ENCODE measurements at places on chromosomes 1 and 21. TPM values are rescaled to one million over a fixed set of nuclear protein-coding genes. Genes with fewer than 3 reads are reported as not detected.

The GNAT2 gene
- not detected for total RNA-seq

The BMP8B gene
- 1.5 TPM for total RNA-seq

The UAP1 gene
- total RNA-seq: 26.8 TPM

The DCDC2B gene
- not detected for total RNA-seq

The RAD54L gene
- 22.9 TPM for total RNA-seq

The SPATA21 gene
- not detected for total RNA-seq

The MEX3A gene
- 31.0 TPM for total RNA-seq

The NMNAT2 gene
- total RNA-seq: 8.2 TPM

The DCST1 gene
- not detected for total RNA-seq

GRCh38 chr1:84892705-84893618 lies at the start of gene LPAR3:
LPAR3 (minus strand) TSS chr1:84893206; CDS start chr1:84866120, 27,086 bp downstream.
- no peaks in the 10 kb centered on the region for H3K36me3 ChIP-seq
- H3K4me3 ChIP-seq: peak within 1 kb of the TSS; percentile 89
- H3K27ac ChIP-seq: peak within 1 kb of the TSS; percentile 74
- peaks cover 59% of the 10 kb centered on the region for H3K27me3 ChIP-seq

DNA sequence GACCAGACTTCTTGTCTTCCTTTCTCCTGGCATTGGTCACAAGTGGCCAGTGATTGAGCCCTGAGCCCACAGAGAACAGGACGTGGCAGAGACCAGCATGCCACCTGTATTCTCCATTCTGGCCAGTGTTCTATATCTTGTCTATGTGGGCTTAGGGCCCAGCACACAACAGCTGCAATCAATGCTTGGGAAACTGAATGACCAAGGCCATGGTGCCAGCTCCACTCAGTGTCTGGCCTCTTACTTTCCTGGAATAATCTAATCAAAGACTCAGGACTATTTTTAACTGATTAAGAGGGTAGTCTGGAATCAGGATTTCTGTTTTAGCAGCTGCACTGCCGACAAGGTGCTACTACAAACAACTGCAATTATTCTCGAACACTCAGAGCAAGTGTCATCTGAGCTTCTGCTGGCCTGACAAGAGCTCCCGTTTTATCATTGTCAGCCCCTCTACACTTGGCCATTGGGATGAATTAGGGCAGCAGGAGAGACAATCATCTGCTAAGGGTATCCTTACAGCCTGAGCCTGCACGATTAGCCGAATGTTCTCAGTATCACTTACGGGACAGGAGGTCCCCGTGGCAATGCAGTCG lies 74.4 kb upstream of the GRIK3 start:
- DNase-seq: no peak
- no peak overlapping the region for H3K27ac ChIP-seq
- peaks cover 26% of the 10 kb centered on the region for H3K27me3 ChIP-seq
- no peaks in the 10 kb centered on the region for H3K4me1 ChIP-seq
- H3K36me3 ChIP-seq: no peaks in the 10 kb centered on the region

DNA sequence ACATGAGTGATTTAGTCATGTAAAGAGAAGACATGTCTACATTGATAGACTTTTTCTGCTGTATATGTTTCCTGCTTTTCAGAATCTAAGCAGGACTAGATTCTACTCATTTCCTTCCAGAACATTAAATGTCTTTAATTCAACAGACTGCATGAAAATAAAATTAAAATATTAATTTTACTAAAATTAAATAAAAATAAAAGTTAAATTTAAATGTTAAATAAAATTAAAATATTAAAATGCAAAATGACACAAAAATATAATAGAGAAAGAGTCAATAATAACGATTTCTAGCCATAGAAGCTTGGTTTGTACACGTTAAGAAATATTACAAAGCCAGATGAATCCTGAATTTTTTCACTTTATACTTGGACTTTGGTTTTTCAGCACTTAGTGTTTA lies 552.8 kb upstream of the NR5A2 start:
- no peaks in the 10 kb centered on the region for H3K27me3 ChIP-seq
- no peaks in the 10 kb centered on the region for H3K36me3 ChIP-seq

- no peaks in the 10 kb centered on the region for H3K27me3 ChIP-seq
- peaks cover 5% of the 10 kb centered on the region for H3K4me1 ChIP-seq
- no peak overlapping the region for H3K27ac ChIP-seq
- H3K36me3 ChIP-seq: no peaks in the 10 kb centered on the region
- H3K4me3 ChIP-seq: no peak overlapping the region
These were observed 31.5 kb downstream of the IGFN1 start for GRCh38 chr1:201222125-201222524.

- no peak for DNase-seq
- no peak overlapping the region for H3K4me3 ChIP-seq
- H3K27ac ChIP-seq: no peak overlapping the region
- H3K27me3 ChIP-seq: peaks cover 3% of the 10 kb centered on the region
- no peaks in the 10 kb centered on the region for H3K36me3 ChIP-seq
These were observed 12.4 kb downstream of the FYB2 start for GRCh38 chr1:56806804-56807203.

GRCh38 chr1:201559679-201560162 lies 20.8 kb downstream of the NAV1 start:
- H3K27me3 ChIP-seq: no peaks in the 10 kb centered on the region
- H3K27ac ChIP-seq: no peak overlapping the region
- H3K4me1 ChIP-seq: peaks cover 29% of the 10 kb centered on the region
- H3K36me3 ChIP-seq: no peaks in the 10 kb centered on the region

DNA sequence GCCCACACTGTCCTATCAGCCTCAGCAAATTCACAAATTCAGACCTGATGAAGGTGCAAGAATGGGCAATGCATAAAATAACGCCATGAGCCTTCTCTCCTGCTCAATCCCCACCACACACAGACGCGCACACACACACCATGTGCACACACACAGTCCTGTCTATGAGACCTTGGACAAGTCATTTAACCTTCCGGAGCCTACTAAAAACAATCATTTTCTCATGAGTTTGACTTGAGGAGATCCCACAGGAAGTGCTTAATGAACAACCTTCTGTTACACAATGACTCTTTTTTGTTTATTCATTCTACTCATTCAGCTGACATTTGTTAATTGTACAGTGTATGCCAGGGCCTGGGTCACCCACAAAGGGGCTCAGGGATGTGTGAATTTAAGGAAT lies 125.4 kb downstream of the EDEM3 start:
- no peaks in the 10 kb centered on the region for H3K27me3 ChIP-seq
- peaks cover 9% of the 10 kb centered on the region for H3K4me1 ChIP-seq

GRCh38 chr1:113912594-113913311 lies 7.6 kb downstream of the DCLRE1B start:
- H3K27ac ChIP-seq: no peak overlapping the region
- no peaks in the 10 kb centered on the region for H3K27me3 ChIP-seq
- peaks cover 13% of the 10 kb centered on the region for H3K36me3 ChIP-seq
- DNase-seq: no peak
- no peaks in the 10 kb centered on the region for H3K4me1 ChIP-seq

DNA sequence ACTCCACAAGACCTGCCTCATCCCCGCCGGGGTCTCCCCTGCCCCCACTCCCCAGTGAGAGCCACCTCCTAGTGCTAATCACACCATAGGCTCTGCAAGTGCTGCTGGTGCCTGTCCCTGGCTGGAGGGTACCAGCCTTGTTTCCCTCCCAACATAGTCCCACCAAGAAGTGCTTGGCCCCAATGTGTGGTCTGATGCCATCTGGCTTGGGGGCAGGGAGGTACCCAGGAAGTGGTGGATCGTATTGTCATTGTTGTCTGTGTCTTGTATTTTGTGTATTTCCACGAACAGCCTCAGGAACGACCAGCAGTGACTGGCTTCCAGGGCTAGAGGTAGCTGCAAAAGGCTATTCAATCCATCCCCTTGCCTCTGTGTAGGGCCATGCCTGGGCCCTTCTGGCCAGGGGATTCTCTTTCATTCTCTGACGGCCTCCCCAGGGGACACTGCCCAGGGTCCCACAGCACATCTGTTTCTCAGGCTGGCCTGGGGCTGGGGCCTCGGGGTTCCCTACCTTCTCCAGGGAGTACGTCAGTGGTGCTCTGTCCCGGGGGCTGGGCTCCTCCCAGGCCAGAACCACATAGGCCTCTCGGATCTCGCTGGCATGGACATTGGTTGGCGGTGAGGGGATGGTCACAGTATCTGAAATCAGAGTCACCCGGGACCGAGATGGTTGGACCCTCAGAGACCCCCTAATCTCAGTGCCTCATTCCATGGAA lies 22.8 kb downstream of the MYOM3 start:
- no peak overlapping the region for H3K27ac ChIP-seq
- H3K4me1 ChIP-seq: no peaks in the 10 kb centered on the region
- peaks cover 7% of the 10 kb centered on the region for H3K27me3 ChIP-seq
- no peak overlapping the region for H3K4me3 ChIP-seq
- DNase-seq: no peak
- no peaks in the 10 kb centered on the region for H3K36me3 ChIP-seq

- H3K27ac ChIP-seq: peak overlapping the region; percentile 27
- H3K36me3 ChIP-seq: peaks cover 11% of the 10 kb centered on the region
- no peak for DNase-seq
- H3K27me3 ChIP-seq: no peaks in the 10 kb centered on the region
- H3K4me1 ChIP-seq: peaks cover 25% of the 10 kb centered on the region
These were observed 30.4 kb downstream of the ATP2B4 start for GRCh38 chr1:203656796-203657747.

GRCh38 chr1:156862584-156862983 lies 1.9 kb downstream of the NTRK1 start:
- H3K36me3 ChIP-seq: no peaks in the 10 kb centered on the region
- no peak overlapping the region for H3K4me3 ChIP-seq
- no peak for DNase-seq
- H3K27ac ChIP-seq: no peak overlapping the region
- peaks cover 48% of the 10 kb centered on the region for H3K4me1 ChIP-seq

DNA sequence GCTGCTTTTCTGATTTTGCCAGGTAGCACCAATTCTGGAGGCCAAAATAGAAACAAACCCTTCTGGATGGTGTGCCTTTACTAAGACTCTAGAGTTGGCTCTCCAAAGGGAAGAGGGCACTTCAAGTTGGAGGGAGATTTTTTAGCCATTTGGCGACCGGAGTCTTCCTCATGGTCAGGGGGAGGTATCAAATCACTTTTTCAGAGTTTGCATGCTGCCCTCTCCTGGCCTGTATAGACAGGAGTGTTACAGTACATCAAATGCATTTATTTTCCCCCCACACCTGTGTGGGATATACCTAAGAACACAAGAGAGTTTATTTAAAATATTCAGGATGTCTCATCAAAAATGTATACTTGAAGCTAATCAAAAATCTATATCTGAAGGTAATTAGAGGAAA lies 3.2 kb downstream of the GREM2 start:
- peaks cover 55% of the 10 kb centered on the region for H3K27me3 ChIP-seq
- no peak overlapping the region for H3K27ac ChIP-seq
- H3K4me1 ChIP-seq: peaks cover 14% of the 10 kb centered on the region

DNA sequence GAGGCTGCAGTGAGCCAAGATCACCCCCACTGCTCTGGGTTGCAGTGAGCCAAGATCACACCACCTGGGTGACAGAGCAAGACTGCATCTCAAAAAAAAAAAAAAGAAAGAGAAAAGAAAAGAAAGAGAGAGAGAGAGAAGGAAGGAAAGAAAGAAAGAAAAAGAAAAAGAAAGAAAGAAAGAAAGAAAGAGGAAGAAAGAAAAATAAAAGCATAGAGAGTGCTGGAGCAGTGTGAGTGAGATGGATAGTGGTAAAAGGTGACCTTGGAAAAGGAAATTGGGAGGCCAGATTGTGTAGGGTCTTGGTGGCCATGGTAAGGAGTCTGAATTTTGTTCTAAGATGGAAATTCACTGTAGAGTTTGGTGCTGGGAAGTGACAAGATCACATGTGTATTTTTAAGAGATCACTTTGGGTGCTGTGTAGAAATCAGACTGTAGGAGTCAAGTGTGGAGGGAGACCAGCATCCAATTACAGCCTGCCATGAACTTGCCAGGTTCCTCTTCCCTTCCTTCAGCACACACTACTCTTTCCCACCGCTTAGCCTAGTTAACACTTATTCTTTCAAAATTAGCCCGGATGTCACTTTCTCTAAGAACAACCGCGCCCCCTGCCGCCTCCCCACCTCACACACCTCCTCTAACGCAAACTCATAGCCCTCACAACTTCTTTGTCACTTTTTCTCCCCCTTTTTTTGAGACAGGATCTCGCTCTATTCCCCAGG lies 17.9 kb downstream of the MTX1 start:
- peak overlapping the region; percentile 94 for H3K4me3 ChIP-seq
- DNase-seq: no peak
- peaks cover 24% of the 10 kb centered on the region for H3K4me1 ChIP-seq
- H3K27ac ChIP-seq: peak overlapping the region; percentile 96

- H3K27me3 ChIP-seq: peaks cover 14% of the 10 kb centered on the region
- no peak for DNase-seq
- no peak overlapping the region for H3K4me3 ChIP-seq
- no peaks in the 10 kb centered on the region for H3K36me3 ChIP-seq
- H3K4me1 ChIP-seq: peaks cover 8% of the 10 kb centered on the region
These were observed 8.1 kb upstream of the ACKR1 start for GRCh38 chr1:159196543-159196942.

- H3K36me3 ChIP-seq: no peaks in the 10 kb centered on the region
- peaks cover 6% of the 10 kb centered on the region for H3K27me3 ChIP-seq
- no peaks in the 10 kb centered on the region for H3K4me1 ChIP-seq
- DNase-seq: no peak
These were observed 9.3 kb downstream of the SPRR2G start for GRCh38 chr1:153141377-153141776.

DNA sequence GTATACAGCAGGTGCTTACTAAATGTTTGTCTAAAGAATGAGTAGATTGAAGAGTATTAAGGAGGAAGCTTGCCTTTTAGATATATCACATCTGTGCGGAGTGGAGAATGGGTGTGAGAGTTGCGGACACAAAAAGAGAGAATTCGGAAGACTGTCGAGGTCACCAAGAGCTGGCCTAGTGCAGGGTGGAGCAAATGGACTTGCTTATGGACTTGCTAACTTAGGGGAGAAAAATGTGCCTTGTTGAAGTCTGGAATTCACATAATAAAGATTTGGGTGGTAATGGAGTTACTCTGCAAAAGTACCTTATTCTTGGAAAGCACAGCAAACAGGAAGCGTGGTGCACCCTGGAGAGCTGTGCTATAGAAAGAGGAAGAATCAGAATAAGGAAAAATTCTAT lies 361.7 kb downstream of the PRDM2 start:
- no peaks in the 10 kb centered on the region for H3K27me3 ChIP-seq
- no peaks in the 10 kb centered on the region for H3K36me3 ChIP-seq
- no peak for DNase-seq
- peaks cover 12% of the 10 kb centered on the region for H3K4me1 ChIP-seq
- no peak overlapping the region for H3K27ac ChIP-seq
- no peak overlapping the region for H3K4me3 ChIP-seq

DNA sequence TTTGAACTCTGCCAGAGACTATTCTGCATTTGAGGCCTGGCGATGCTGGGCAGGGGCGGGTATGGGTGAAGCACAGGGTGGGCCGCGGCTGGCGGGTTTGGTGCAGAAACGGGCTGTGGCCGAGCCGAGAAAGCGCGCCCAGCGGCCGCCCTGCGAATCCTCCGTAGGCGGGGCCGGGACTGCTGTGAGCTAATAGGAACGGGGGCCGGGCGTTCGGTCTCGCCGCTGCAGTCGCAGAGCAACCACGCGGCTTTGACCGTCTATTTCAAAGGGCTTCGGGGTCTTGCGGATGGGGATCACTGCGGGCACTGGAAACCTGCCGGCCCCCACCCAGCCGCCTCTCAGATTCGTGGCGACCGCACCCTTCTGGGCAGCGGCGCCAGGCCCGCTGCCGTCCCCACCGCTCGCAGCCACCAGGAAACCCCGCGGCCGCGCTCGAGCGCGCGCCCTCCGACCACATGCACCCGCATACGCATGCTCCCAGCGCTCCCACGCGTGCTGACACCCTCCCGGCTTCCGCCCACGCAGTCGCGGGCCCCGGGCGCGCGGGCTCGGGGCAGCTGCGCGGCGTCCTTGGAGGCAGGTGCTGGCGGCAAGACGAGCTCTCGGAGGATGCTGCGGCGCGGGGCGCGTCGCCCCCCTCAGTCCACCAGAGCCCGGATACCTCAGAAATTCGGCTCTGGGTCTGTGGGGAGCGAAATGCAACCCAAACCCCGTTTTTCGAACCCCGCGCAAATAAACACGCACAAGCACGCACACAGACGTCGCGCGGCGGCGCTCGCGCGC lies 32.6 kb downstream of the DNTTIP2 start:
- H3K27me3 ChIP-seq: peaks cover 8% of the 10 kb centered on the region
- H3K4me1 ChIP-seq: peaks cover 33% of the 10 kb centered on the region

Measured in type B pancreatic cell (in vitro differentiated cells).